ENCODE measurements at places on chromosomes 7 and 10.

DNA sequence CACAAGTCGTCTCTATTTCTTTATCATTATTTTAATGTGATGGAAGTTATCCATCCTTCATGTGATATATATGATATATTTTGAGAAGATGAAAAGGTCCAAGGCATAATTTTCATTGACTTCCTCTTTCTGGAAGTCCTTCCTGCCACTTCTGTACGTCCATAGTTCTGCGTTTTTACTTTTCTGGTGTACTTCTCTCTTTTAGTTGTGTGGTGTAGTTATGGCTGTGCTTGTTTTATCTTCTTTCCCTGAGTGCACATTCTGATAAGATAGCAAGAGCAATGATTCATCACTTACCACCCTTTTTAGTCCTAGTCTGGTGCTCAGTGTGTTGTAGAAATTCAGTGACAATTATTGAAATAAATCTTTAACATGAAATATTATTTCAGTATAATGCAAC, 231.3 kb upstream of the FERD3L start:
- DNase-seq = no peak

DNA sequence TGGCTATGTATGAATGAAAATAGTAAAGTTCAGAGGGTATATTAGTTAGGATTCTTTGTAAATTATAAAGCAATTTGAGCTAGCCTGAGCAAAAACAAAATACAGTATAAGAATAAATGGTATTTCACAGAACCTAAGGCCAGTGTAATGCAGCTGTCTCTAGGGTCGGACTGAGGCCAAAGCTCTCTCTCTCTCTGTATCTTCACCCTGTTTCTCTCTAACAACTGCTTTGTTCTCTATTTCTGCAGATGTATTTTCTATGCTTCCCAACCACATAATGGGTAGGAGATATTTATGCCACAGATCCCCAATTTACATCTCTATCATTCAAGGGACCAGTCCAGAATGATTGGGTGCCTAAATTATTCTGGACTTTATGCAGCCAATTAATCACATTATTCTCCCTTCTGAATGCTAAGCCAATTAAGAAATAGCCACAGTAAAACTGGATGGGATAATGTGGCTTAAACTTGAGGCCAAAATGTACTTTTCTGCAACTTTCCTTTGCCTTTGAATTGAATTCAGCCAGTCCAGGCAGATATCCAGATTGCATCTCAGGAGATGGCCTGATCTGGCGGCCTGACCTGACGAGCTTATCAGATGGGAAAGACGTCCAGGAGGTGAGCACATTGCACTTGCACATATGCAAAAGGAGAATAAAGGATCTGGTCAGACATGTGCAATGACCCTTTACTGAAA, 24.6 kb upstream of the IMMP2L start:
- no peak for DNase-seq

GRCh38 chr10:112510384-112510783, 63.4 kb downstream of the VTI1A start:
- DNase-seq = no peak

DNA sequence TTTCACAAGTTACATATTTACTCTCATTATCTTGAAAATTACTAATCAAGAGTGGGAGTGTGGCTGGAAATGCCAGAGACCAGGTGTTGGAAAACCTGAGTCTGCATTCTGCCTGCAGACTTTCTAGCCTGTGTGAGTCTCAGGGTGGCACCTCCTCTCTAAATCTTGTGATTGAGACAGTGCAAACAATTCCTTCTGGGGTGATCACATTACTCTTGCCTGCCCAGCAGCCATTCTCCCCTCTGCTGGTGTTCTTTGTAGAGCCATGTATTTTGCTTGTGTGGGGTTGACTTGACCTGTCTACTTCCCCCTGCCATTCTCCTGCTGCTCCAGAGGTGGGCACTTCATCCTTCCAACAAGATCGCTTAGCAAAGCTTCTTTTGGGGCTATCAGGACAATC, 101.1 kb downstream of the RAPGEF5 start:
- DNase-seq = peak; percentile 46

GRCh38 chr7:74481458-74482196, 27.9 kb downstream of the GTF2IRD1 start:
- DNase-seq = no peak

GRCh38 chr7:76069238-76069638, 21.3 kb downstream of the MDH2 start:
- DNase-seq = peak; percentile 96
